Muscle of arm (tissue), 14 donors: ENCODE measurements at places on chromosomes 3 and 15.

- peak; percentile 17 for DNase-seq
Observed at GRCh38 chr15:96329403-96329981, 1.0 kb upstream of the NR2F2 start.

DNA sequence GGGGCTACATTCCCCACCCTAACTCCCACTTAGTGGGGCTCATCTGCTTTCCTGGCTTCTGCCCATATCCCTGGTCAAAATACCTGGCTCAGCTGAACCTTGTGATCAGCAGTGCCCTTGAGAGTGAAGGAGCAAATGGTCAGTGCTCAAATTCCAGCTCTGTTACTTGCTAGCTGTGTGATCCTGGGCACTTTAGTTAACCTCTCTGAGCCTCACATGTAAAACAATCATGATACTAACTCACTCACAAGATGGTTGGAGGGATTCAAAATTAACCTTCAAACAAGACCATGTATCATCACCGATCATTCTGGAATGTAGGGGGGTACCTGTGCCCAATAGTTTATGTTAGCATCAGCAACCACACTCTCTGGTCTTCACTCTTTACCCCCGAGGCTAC lies 325.6 kb upstream of the TLE3 start:
- no peak for DNase-seq

DNA sequence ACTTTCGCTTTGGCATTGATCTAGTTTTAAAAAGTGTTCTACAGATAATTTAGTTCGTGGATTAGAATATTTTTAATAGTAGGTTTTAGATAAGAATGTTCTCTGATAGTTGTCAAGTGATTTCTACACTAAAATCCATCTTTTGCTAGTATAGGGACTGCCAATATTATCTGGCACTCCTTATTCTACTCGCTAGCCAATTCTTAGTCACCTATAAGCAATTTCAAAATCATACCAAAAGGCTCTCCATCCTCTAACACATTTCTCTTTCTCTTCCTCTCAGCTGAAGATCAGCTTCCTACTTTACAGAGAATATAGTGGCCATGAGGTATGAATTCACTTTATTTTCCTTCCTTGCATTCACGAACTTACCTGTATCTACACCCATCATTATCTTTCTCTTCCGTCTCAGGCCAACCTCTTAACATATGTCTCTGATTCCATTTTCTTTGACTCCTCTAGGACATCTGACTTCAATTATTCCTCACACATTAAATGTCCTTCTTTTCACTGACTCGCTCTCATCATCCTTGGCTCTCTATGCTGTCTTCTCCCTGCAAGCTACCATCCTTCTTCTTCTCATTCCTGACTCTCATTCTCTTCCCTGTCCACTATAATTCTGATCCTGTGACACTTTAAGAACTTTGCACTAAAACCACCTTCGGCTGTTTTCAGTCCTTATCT lies 35.5 kb downstream of the C3orf80 start:
- DNase-seq = no peak

GRCh38 chr15:64502151-64502550 lies 41.8 kb downstream of the ZNF609 start:
- no peak for DNase-seq

- DNase-seq = no peak
Observed at GRCh38 chr3:120650311-120650710, 31.7 kb downstream of the HGD start.

- no peak for DNase-seq
Observed at GRCh38 chr15:87579537-87579936, 677.0 kb downstream of the NTRK3 start.

- no peak for DNase-seq
Observed at GRCh38 chr3:133804896-133805295, 719 bp upstream of the SRPRB start.

- DNase-seq = no peak
Observed at GRCh38 chr3:71491154-71491752, 92.3 kb downstream of the FOXP1 start.

DNA sequence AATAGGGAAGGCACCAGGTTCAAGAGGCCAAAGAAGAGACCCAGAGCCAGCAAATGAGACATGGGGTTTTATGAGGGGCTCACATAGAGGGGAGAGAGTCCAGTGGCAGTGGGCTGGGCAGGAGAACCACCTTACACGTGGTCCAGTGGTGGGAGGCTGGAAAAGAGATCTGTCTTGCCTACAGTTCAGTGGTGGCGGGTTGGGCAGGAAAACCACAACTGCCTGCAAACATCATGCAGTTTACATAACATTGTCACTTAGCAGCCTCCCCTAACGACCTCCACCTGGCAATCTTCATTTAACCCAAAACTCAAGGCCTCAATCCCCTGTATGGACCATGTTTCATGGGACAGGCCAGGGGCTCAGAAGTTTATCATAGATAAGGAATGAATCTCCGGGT lies 29.1 kb downstream of the CRYGS start:
- no peak for DNase-seq

DNA sequence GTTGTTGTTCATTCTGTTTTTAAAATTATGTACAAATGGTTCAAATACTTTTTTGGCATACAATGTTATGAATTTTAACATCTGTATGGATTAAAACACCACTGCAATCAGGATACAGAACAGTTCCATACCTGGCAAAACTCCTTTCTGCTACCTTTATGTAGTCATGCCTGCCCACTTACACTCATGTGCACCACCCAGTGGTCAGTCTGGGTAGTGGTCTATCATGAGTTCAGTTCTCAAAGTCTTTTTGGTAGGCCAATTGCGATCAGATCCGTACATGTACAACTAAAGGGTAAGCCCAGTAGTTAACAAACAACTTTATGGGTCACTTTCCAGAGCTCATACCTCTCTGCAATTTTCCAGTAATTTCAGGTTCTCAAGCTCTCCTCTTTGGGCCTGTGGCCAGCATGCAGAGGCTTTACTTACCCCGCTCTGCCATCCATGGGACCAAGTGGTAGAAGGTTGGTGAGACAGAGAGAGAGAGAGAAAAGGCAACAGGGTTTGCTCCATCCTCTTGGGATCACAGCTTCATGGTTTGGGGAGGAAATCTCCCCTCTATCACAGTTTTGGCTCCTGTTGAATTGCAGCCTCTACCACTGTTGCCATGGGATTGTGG lies 63.9 kb upstream of the FAM98B start:
- peak; percentile 68 for DNase-seq

GRCh38 chr3:33790091-33790490 lies 8.3 kb upstream of the PDCD6IP start:
- no peak for DNase-seq

DNA sequence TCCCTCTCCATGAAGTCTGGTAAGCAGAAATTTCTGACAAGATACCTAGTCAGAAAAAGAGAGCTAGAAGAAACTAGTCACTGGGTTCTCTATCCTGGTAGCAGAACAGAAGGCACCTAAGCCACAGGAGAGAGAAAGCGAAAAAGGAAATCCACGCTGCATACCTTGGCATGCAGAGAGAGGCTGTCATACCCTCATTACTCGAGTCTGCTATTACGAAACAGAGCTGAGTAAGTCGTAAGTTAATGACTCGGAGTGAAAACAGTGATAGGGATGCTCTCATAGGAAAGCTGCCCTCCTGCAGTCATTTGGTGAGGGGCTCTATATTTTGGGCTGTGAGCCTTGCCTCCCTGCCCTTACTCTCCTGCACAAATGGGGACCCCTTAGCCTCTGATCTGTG lies 16.2 kb downstream of the CLRN1 start:
- no peak for DNase-seq

DNA sequence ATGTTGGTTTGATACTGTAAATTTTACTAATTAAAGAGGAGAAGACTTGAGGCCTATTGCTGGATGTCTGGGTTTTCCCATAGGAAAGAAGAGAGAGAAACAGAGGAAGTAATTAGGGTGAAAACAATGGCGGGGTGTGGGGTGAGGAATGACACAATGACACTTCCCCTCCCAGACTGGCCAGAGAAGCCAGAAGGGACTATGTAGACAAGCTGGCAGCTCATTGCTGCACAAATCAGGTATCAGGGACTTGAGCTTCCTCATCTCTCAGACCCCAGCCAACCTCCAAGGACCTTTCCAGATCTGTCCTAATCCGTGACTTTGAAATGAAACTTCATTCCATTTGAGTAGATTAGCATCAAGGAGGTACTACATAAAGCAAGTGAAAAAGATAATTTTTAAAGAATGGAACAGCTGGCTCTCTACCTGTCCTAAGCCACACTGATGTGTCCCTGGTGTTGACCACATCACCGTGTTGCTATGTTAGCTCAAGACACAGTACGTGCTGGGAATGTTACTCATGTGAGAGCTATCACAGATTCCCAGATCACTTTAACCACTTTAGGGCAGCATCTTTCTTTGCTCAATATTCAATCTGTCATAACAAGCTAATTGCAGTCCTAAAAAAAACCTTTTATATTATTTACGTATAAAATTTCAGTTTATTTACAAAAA lies 22.2 kb downstream of the TMEM212 start:
- DNase-seq = no peak

DNA sequence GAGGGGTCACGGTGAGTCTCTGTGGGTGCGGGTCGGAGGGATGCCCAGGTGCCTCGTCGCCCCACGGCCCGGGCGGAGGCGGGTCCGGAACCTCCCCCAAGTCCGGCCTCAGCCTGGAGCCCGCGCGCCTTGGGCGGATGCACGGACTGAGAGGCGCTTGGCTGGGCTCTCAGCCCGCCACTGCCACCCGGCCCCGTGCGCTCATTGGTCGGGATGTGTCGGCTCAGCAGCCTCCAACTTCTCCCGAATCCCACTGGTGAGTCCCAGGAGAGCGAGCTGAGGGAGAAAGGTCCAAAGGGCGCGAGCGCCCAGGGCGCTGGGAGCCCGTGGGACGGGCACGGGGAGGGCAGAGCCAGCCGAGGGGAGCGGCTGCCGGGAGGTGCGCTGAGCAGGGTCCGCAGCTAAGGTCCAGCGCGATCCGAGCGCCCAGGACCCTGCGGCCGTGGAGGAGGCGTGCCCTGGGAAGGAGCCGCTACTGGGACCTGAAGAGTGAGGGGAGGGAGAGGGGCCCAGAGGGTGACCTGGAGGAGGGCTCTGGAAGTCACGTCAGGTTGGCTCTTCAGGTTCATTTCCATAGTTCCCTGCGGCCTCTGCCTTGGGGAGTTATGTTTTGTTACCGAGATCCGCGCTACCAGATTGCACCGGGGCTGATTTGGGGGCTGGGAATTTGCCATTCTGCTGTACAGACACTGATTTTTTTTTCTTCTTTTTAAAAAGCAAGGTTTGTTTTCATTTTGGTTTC lies at the start of gene MME:
MME (plus strand) TSS at position 574 of the 742 bp plus-strand sequence. CDS start 3,849 bp downstream, outside the sequence.
- peak; percentile 29 for DNase-seq

- no peak for DNase-seq
Observed at GRCh38 chr3:23166276-23166675, 36.9 kb upstream of the UBE2E2 start.

GRCh38 chr3:188839187-188839695 lies 332.5 kb upstream of the TPRG1 start:
- DNase-seq = no peak

- no peak for DNase-seq
Observed at GRCh38 chr3:126921085-126921824, 61.7 kb upstream of the PLXNA1 start.

- DNase-seq = no peak
Observed at GRCh38 chr3:124607163-124607562, 123.1 kb upstream of the UMPS start.

GRCh38 chr3:123781571-123782275 lies 102.4 kb downstream of the MYLK start:
- DNase-seq = no peak

- no peak for DNase-seq
Observed at GRCh38 chr15:39852250-39852649, 67.8 kb downstream of the GPR176 start.

DNA sequence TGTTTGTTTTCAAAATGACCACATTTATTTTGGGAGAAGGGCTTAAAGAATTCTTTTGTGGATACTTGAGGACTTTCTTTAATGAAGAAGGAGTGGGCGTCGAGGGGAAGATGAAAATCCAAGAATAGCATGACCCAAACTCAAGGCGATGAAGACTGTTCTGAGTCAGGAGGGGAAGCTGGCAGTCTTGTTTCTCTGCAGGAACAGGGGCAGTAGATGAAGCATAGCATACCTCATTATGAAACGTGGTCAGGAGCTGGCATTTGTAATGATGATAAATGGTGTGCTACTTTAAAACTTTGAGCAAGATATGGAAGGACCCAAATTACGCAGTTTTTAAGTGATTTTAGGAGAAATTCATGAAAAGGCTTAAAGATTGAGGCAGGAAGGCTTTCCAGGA lies 549.0 kb downstream of the IGSF11 start:
- no peak for DNase-seq

- DNase-seq = no peak
Observed at GRCh38 chr3:133588035-133588434, 14.5 kb downstream of the CDV3 start.

- no peak for DNase-seq
Observed at GRCh38 chr3:53645754-53646153, 151.3 kb downstream of the CACNA1D start.

GRCh38 chr3:43583481-43583880 lies 38.3 kb downstream of the ANO10 start:
- no peak for DNase-seq

- no peak for DNase-seq
Observed at GRCh38 chr3:84184937-84185336, 773.9 kb upstream of the CADM2 start.

DNA sequence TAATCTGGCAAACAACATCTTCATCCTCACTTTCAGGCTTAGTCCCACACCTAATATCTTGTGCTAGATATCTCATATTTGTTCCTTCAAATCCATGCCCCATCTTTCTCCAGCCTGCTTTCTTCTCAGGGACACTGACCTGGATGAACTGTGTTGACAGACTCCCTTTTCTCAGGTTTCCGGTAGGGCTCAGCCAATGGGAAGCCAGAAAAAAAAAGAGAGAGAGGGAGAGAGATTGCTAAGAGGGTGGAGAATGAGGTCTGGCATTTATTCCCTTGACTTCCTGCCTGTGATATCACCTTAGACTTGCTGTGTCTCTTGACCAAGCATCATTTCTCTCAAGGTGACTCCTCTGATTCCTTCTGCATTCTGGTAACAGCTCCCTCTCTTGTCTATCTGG lies 145.6 kb upstream of the ABI3BP start:
- no peak for DNase-seq

GRCh38 chr3:108525256-108525655 lies 14.9 kb upstream of the MYH15 start:
- DNase-seq = no peak

GRCh38 chr3:4716706-4717362 lies 223.7 kb downstream of the ITPR1 start:
- no peak for DNase-seq

DNA sequence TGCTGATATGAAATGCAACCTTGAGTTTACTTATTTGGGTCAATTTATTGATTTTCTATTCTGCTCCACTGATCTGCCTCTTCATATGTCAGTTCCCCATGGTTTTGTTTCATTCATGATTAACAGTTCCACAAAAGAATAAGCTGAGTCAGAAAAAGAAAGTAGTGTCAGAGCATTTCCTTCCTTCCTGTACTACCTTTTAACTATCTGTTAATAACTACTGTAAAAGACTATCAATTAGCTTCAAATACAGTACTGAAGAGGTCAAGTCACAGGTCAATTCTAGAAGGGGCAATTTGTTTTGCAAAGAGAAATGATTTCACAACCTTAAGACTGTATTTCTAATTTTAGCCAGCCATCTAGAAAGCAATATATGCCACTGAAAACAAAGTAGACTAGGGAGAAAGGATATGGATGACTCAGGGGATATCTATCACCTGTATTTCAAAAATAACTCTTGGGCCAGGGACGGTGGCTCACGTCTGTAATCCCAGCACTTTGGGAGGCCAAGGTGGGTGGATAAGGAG lies 129.5 kb downstream of the TFDP2 start:
- no peak for DNase-seq

GRCh38 chr3:16824081-16824696 lies 60.6 kb upstream of the PLCL2 start:
- no peak for DNase-seq
